ENCODE measurements at places on chromosomes 2 and 18.

GRCh38 chr2:165889158-165889557 lies 64.4 kb downstream of the TTC21B start:
- no peak for DNase-seq

- no peak for DNase-seq
Observed at GRCh38 chr2:238358769-238359168, 38.5 kb downstream of the TRAF3IP1 start.

DNA sequence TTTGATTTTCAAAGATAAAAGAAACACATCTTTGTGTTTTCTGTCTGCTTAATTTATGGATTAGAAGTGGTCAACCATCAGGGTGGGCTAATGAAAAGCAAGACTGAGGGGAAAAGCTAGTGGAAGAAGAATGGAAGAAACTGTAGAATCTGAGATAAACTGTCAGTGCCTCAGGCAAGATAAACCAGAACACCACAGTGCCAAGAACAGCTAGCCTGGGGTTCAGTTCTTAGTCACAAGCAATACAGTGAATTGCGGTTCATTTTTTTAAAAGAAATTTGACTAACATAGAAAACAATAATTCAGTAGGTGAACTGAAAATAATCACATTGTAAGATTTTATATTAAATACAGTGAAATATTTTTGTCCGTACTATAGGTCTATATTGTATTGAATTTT lies 22.0 kb upstream of the LNPK start:
- DNase-seq = no peak

DNA sequence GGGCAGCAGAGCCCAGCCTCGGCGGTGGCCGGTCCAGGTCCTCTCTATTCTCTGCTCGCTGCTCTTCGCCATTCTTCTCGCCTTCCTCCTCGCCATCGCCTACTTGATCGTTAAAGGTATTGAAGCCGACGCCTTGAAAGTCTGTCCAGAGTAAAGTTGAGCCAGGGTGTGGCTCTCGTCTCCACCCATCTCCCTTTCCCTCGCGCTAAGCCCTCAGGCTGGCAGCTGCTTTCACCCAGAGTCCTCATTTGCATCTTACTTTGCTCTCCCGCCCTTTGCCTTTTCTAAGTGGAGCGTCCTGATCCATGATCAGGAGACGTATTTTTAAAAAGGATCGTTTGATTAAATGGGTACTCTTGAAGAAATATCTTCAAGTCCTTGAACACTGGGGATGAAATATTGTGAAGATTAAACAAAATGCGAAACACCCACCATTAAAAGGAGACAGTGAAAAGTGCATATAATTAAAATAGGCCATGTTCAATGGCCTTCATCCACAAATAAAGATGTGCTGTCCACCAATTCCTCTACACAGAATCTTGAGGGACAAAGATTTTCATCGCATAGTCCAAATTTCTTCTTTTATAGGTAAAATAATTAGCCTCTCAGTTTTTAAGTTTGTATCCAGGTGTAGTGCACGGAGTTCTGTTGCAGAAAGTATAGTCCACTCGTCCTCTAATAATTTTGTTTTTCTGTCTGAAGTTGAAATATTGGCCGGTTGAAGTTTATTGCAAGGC lies 657 bp downstream of the ARL6IP6 start:
- no peak for DNase-seq

- DNase-seq = peak; percentile 25
Observed at GRCh38 chr2:238438856-238439849, 12.4 kb downstream of the ASB1 start.

DNA sequence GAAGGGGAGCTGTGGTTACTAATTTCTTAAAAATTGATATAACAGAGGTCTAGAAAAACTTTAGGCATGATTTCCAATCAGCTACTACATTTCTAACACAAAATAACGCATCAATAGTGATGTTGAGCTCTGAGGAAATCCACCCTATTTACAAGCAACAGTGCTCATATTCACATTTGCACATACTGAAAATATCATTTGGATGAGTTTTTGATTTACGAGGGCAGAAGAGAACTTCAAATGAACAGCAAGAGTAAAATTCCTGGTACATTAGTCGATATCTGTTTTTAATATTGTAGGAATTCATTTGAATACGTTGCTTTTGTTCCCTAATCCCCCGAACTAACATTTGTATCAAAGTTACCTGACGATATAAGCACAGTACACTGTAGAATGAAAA lies 761.0 kb upstream of the POU3F3 start:
- DNase-seq = no peak

GRCh38 chr18:37393221-37393827 lies 172.3 kb downstream of the CELF4 start:
- DNase-seq = no peak

GRCh38 chr2:157087373-157088002 lies 170.0 kb upstream of the GALNT5 start:
- DNase-seq = no peak

DNA sequence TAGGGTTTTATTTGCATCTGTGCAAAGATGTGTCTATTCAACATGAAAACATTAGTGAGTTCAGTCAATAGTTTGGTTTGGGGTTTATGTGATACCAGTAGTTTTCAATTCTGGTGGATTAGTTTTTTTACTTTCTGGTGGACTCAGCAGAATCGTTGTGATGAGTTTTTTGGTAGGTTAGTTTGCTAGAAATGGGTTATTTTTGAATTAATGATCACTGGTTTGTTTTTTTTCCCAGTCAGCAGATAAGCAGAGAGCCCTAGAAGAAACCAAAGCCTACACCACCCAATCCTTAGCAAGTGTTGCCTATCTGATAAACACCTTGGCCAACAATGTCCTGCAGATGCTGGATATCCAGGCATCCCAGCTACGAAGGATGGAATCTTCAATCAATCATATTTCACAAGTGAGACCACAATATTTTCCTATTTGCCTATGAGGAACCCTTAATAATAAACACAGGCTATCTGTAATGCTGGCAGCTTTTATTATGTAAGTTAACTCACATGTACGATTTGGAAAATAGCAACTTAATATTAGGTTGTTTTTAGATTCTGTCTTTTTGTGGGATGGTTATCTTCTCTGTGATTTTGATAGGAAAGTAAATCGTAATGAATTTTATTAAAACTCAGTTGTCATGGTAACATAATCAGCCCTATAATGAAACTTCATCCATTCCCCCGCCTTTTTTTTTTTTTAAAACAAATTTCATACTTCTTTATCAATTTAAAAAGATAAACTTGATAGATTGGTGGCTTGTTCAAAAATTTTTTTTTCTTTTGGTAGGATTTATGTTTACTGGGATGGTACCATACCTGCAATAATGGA lies 38.7 kb downstream of the ABI2 start:
- DNase-seq = no peak
